ENCODE measurements at places on chromosomes 6 and 20. TPM values are rescaled to one million over a fixed set of nuclear protein-coding genes. Genes with fewer than 3 reads are reported as not detected.

DNA sequence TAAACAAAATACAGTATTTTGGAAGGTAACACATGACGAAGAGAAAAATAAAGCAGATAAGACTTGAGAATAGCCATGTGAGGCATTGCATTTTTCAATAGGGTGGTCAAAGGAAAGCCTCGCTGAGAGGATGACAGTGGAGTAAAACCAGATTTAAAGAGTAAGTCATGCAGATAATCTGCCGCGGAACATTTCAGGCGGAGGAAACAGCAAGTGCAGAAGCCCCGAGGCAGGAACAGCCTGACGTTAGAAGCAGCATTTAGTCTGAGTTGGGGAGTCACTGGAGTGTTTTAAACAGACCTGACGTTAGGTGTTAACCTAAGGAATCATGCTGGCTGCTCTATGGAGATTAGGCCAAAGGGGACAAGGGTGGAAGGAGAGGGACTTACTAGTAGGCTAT, 65.0 kb upstream of the VSTM2L start:
- DNase-seq = no peak

DNA sequence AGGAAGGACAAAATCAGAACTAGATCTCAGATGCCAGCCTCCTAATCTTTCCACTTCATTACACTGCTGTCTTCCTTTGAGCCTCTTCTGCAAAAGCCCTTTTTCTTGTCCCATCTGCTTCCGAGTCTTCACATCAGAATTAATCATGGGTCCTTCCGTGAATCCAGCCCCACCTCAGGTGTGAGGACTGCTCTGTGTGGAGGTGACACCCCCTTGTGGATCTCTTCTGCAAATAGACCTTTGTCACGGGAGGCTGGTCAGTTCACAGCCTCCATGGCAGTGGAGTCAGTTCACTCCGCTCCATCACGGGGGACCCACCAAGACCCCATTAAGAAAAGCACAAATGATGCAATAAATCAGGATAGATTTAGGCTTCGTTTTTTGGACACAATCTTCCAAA, 171.1 kb downstream of the ADAT2 start:
- peak; percentile 3 for DNase-seq

- no peak for DNase-seq
Measured at GRCh38 chr6:5869676-5870075, 137.0 kb downstream of the NRN1 start.

The CNPY3 gene
- total RNA-seq = 34.5 TPM

DNA sequence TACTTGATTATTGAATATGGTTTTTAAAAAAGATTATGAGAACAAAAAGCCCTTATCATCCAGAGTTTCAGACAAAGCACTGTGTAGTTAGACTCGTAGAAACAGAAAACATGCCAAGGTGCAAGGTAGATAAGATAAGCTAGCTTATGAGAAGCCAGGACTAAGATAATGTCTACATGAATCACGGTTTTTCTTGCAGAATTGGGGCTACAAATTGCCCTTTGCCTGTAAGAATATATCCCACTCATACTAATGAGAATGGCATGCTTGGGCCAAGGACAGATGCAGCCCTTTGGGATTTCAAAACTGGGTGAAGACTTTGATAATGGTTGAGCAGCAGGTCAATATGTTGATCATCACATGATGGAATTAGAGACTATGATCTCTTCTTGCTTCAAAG, 165.3 kb upstream of the PREP start:
- DNase-seq = no peak

GRCh38 chr6:150756173-150756572, 109.3 kb upstream of the MTHFD1L start:
- no peak for DNase-seq
